ENCODE measurements at places on chromosomes 1 and 21. TPM values are rescaled to one million over a fixed set of nuclear protein-coding genes. Genes with fewer than 3 reads are reported as not detected.
A peak's percentile ranks its signal among the peaks of the same experiment; 100 is the strongest.

The ILDR2 gene
- total RNA-seq: 22.8 TPM

GRCh38 chr1:201831371-201831770, 2.4 kb downstream of the IPO9 start:
- DNase-seq: no peak

GRCh38 chr1:228297822-228298221, 90.0 kb downstream of the OBSCN start:
- DNase-seq: no peak

DNA sequence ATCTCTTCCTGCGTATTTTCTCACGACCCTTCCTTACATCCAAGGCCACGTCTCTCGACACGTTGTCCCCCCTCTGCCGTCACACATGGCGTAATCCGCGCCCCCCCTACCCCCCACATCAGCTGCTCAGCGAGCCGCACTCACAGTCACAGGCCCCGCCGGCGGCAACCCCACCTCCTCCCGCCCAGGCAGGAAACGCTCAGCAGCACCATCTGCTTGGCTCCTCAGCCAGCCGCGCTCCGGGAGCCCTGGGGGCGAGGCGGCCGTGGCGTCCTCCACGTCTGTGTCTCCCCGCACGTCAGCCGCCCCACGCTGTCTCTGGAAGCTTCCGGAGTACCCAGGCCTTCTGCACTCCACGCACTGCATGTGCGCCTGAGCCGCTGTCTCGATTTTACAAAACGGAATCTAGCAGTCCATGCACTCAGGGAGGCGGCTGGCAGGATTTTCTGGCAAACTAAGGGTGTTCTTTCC, 64.6 kb downstream of the SIK1 start:
- peak; percentile 44 for DNase-seq

GRCh38 chr1:210866532-210866931, 267.4 kb downstream of the KCNH1 start:
- no peak for DNase-seq

The CACNA1S gene
- total RNA-seq: under 0.01 TPM

The ATP1A4 gene
- not detected for total RNA-seq

DNA sequence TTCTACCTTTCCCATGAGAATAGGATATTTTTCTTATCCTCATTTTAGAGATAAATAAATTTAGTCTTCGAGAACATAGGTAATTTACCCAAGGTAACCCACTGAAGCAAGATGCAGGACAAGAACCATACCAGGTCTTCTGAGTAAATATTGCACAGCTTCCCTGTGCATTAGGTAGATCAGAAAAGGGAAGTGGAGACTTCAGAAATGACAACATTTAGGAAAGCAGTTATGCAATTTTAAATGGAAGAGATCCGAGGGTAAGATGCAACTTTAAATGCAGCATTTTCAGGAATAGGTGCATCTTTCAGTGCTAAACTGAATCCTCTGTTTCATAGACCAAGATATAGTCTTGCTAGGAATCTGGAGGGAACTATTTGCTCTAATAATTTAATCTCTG, 206.4 kb upstream of the SGIP1 start:
- no peak for DNase-seq

The ZNF683 gene
- not detected for total RNA-seq

The C1orf146 gene
- not detected for total RNA-seq

DNA sequence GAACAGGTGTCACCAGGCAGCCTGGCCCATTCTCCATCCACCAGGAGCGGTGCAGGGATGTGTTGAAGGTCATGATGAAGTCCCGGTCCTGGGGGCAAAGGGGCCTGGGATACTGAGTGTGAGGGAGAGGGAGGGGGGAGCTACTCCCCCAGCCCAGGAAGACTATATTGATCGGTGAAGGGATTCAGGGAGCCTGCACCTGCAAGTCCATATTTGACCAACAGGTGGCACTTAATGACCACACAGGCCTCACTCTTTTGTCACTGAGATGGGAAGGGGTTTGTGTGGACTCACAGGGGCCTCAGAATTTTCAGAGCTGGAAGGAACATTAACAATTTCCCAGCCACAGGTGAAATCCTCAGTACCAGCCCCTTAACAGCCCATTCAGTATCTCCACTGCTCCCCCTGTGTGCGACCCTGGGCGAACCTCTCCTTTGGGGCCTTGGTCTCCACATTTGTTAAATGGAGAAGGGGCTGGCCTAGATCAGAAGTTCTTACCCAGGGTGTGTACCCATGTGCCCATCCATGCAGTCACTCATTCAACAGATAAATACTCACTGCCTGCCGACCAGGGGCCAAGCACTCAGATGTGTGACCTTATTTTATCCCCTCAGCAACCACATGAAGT, 55.6 kb downstream of the NKAIN1 start:
- DNase-seq: peak; percentile 48

DNA sequence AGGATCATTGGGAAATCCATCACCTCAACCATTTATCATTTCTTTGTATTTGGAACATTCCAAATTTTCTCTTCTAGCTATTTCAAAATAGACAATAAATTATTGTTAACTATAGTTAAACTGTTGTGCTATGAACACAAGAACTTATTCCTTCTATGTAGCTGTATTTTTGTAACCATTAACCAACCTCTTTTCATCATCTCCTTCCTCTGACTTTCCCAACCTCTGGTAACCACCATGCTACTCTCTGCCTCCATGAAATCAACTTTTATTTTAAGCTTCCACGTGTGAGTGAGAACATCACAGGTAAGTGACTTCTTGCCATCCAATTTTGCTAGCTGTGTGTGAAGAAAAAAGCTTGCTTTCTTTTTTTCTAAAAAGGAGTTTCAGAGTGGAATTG, 418 bp downstream of the IFI44L start:
- DNase-seq: no peak

The PGLYRP4 gene
- not detected for total RNA-seq

DNA sequence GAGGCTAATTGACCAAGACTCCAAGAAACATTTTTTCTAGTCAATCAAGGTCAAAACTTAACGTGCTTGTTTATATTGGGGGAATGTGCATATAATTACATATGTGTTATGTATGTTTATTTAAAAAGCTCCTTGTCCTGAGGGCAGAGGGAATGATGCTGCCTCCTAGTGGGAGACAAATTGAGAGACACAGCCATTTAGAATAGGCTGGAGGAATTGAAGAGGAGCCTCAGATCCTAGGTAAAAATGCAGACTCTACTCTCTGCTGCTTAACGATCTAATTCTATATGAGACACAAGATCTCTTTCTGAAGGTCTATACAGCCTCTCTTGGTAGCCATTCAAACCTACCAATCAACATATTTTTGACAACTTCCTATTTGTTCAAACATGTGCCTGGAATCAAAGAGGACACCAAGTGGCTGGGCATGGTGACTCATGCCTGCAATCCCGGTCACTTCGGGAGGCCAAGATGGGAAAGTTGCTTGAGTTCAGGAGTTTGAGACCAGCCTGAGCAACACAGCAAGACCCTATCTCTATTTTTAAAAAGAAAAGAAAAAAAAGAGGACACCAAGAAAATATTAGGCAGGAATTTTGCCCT, 136.6 kb upstream of the ZNF648 start:
- DNase-seq: no peak

- DNase-seq: no peak
Measured at GRCh38 chr1:8031176-8031785, 5.2 kb upstream of the ERRFI1 start.

DNA sequence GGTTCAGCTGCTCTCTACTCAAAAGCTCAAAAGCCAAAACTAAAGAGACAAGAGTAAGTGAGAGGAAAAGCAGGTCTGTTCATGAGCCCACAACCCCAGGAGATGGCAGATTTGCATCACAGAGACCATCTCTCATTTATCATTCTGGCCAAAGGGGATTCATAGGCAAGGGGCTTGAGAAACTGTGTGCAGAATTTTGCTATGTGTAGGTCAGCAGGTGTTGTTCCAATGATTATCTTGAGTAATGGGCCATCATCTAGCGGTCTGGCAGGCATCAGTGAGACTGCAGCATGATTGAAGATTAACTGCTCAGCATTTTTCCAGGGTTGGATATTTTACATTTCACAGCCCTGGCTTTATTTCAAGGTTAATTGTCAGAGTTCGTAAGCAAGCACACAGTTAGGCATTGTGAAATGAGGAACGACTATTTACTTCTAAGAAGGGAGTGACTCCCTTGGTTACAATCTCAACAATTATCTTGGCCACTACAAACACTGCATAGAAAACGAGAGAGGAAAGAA, 1204.6 kb upstream of the TMPRSS15 start:
- no peak for DNase-seq

DNA sequence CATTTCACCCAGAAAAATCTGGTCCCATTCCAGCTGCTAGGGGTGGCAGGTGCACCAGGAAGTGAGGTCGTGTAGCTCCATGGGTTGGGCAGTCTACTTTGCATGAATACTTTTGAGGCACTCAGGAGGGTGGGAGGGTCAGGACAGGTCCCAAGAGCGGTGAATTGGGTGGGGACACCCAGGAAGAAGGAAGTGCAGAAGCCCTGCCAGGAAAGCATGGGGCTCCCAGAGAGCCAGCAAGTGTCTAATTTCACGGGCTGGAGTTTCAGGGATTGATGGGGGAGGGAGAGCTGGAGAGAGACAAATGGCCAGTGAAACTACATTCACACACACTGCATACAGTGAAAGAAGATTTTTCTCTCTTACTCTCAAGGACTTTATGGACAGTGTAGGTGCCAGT, 137.8 kb downstream of the GALNT2 start:
- no peak for DNase-seq

DNA sequence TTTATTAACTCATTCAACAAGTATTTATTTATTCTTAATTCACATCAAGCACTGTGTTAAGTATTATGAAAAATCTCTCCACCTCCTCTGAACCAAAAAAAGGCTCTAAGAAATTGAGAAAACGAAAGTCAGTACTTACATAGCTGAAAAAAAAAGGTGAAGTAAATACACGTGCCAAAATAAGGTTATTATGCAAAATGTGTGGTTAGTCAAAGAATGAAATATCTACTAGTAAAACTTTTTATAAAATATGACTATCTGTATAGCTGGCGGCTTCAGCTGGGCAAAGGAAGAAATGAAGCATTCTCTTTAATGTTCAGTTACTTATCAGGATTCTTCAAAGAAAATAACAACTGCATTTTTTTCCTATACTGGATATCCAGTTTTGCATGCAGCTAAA, 35.5 kb upstream of the ASPM start:
- no peak for DNase-seq

- DNase-seq: no peak
Measured at GRCh38 chr1:166170075-166170474, 3.3 kb upstream of the FAM78B start.

DNA sequence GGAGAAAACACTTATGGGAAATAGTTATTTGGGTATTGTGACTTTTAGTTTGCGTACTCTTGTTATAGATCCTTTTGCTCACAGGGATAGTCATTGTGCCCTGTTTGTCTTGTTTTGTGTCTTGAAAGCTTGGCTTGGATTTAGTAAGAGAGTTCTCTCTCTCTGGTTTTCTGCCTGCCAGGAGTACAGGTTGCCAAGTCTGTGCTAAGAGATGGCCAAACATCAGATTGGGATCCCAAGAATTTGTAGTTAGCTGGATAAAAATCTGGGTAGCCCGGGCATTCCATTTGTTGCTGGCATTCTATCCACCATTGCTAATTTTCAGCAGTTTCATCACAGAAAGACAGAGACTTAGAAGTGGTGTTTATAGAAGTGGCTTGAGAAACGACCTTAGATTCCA, 222.2 kb downstream of the NRIP1 start:
- no peak for DNase-seq

- no peak for DNase-seq
Measured at GRCh38 chr1:13662493-13662892, 37.5 kb upstream of the PRDM2 start.

GRCh38 chr21:32572574-32573420, 12.5 kb downstream of the TCP10L start:
- no peak for DNase-seq

DNA sequence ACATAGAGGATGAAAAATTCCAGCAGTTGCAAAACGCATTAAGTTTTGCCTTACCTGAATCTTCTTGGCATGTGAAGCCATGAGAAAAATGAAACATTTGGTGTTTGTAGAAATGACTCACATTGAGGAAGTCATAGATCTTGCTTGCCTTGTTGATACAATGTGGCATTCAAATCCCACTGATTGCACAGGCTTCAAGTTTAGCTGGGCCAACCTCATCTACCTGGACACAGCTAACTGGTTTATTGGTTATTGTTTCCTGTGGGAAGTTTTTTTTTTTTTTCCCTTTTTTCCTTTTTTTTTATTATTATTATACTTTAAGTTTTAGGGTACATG, 168.9 kb upstream of the C21orf91 start:
- DNase-seq: no peak

The DDX59 gene
- total RNA-seq: 20.4 TPM

- DNase-seq: no peak
Measured at GRCh38 chr1:228830954-228831481, 95.7 kb downstream of the RHOU start.

The LAD1 gene
- not detected for total RNA-seq

- no peak for DNase-seq
Measured at GRCh38 chr1:224133741-224134299, 19.9 kb downstream of the FBXO28 start.

The PHACTR4 gene
- total RNA-seq: 10.6 TPM

The FAM72D gene
- total RNA-seq: 0.41 TPM

The ITSN1 gene
- total RNA-seq: 73.8 TPM

DNA sequence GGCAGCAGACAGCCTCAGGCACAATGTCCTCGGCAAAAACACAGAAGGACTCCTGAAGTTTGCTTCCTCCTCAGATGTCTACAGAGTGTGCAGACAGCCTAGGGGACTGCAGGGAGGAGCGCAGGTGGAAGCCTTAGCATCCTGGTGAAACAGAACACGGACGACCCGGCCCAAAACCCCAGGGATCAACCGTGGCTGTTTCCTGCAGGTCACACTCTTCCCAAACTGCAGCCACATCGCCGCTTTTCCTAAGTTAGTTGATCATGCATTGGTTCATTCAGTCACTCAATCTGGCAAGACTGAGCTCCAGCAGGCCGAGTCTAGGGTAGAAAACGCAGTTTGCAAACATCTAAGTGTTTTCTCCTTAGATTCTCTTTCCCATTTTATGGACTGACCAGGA, 33.4 kb downstream of the FHAD1 start:
- DNase-seq: no peak

- no peak for DNase-seq
Measured at GRCh38 chr1:246567646-246568235, 1.5 kb downstream of the CNST start.

The BNIPL gene
- total RNA-seq: under 0.01 TPM

DNA sequence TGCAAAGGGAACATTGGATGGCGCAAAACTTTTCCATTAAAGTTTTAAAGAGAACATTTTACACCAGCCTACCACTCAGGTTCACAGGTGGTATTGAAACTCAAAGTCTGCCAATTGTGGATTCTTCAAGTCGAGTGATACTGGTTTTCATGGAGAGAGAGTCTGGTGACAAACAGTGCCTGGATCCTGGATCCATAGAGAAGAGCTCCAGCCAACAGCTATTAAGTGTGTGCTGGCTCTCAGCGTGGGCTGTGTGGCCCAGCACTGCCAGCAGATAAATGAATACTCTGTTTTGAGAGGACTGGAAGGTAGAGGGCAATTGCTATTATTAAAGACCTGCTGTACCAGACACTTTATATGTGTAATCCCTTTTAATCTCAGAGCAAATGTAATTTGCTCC, 118.9 kb upstream of the SYT6 start:
- DNase-seq: no peak

- DNase-seq: no peak
Measured at GRCh38 chr1:43554444-43554992, 23.8 kb downstream of the PTPRF start.

The LENEP gene
- 1.2 TPM for total RNA-seq
